ENCODE measurements at places on chromosomes 3 and 15. TPM values are rescaled to one million over a fixed set of nuclear protein-coding genes. Genes with fewer than 3 reads are reported as not detected.

The STAC gene
- not detected for total RNA-seq

The MAPKAPK3 gene
- total RNA-seq = 178 TPM

The TRPM1 gene
- not detected for total RNA-seq

The SIAH2 gene
- 108 TPM for total RNA-seq

The MAP4 gene
- total RNA-seq = 144 TPM

The TLR9 gene
- total RNA-seq = 0.32 TPM

The SERPINI2 gene
- total RNA-seq = not detected

The WDR72 gene
- not detected for total RNA-seq
